ENCODE measurements at places on chromosomes 16 and 17.

DNA sequence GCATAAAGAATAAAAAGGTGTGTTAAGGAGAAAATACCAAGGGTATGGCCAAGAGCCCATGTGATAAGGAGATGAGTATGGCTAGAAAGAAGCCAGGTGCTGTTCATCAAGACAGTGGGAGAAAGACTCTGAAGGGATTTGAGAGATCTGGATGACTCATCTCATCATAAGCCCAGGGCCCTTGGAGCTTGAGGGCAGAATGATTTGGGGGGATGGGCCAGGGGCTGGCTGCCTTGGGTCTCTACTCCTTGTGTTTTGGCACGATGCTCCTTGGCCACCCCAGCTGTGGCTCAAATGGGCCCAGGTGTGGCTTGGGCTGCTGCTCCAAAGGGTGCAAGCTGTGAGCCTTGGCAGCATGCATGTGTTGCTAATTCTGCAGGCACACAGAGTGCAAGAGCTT is 14.5 kb upstream of the TNFRSF13B start:
- DNase-seq, result no peak

DNA sequence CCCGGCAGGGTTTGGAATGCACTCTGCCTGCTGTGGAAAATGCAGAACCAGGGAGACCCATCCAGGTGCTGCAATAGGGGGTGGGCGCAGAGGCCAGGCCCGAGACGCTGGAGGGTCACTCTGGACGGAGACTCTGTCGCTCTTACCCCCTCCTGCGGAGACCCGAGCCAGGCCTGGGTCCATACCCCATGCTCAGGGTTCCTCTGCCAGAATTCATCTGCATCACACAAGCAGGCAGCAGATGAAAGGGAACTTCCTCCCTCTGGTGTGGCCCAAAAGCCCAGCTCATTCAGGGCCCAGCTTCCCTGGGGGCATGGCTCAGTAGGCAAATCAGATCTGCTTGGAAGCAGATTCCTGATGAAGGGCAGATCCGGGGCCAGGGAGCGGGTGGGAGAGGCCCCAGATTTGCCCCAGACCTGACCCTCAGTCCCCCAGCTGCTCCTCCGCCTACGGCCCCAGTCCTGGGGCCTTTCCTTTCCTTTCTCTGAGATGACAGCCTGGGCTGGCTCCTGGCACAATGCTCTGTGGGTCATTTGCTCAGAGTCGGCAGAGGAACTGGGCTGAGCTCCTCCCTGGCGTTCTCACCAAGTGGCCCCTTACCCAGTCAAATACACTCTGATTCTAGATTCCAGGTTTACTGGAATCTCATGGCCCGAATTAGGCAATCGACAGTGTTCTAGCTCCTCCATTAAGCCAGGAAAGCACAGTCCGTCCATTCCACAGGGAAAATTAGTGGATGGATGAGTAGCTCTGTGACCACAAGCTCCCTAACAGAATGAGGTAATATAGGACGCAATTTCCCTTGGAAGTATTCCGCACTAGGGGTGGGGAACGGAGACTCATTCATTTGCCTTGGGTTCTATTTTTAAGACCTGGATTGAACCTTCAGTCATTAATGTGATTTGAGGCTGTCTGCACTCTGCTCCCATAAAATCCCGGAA is 19.1 kb upstream of the RASD1 start:
- DNase-seq, result no peak

DNA sequence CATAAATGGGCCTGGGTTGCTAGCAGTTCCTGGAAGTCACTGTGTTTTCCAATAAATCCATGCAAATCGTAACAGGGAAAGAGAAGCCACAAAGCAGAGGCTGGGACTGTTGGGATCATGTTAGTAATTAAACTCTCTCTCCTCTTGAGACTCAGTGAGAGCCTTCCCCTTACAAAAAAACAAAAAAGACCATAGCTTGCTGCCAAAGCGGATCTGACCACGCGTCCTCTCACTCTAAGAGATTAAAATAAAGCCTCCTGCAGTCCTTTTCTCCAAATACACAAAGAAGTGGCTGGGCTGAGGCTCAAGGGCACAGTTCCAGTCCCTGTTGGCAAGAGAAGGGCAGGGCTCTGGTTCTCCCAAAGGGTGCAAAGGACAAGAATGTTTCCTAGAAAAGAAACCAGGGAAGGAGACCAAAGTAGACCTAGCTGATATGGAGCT is 38.5 kb downstream of the PIGL start:
- no peak for DNase-seq

GRCh38 chr17:59327121-59327980 is 4.1 kb upstream of the YPEL2 start:
- DNase-seq, result no peak

DNA sequence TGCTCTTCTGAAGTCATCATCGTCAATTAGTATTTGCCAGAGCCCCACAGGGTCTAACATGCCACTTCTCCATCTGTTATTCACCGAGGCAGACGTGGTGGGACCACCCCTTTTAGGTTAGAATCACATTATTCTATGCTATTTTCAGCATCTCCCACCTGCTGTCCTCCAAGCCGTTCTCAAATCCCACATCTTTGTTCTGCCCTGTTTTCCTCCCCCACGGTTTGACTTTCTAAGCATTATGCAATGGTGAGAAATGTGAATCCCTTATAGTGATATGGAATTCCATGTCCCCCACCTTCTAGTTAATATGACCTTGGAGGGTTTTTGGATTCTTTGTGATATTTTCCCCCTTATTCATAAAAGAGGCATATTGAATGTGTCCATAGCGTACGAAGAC is 634.1 kb upstream of the RBFOX1 start:
- no peak for DNase-seq

- DNase-seq, result no peak
Observed at GRCh38 chr16:2161911-2162310, 6.3 kb downstream of the TRAF7 start.

DNA sequence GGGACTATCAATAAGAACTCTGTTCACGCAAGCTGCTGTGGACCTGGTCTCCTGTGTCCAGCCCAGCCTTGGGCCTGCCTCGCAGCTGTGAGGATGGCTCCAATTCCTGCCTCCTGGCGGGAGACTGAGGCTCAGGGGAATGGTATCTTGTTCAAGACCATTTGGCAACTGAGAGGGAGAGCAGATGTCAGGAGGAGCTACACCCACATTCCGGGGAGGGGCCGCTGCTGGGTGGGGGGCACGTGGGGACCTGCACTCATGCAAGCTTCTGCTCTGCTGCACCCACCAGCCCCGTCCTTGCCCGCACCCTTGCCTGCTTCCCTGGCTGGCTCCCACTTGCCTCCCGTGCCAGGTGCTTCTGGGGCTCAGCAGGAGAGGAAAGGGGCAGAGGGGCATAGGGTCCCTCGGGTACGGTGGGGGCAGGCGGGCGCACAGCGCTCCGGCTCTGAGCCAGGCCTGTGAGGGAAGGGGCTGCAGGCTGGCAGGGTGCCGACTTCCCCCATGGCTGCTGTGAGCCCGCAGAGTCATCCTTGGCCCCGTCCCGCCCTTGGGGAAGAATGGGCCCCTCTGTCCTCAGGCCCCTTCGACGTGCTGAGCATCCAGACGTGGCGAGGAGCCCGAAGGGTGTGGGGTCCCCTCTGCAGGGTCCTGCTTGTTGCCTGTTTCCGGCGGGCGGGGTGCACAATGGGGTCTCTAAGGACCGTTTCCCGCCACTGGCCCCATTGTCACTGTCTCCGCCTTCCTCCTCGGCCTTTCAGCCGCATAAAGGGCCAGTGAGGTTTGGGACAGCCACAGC is 2.7 kb downstream of the METRN start:
- DNase-seq, result no peak

GRCh38 chr16:80047842-80048241 is 447.3 kb upstream of the MAF start:
- DNase-seq, result no peak

DNA sequence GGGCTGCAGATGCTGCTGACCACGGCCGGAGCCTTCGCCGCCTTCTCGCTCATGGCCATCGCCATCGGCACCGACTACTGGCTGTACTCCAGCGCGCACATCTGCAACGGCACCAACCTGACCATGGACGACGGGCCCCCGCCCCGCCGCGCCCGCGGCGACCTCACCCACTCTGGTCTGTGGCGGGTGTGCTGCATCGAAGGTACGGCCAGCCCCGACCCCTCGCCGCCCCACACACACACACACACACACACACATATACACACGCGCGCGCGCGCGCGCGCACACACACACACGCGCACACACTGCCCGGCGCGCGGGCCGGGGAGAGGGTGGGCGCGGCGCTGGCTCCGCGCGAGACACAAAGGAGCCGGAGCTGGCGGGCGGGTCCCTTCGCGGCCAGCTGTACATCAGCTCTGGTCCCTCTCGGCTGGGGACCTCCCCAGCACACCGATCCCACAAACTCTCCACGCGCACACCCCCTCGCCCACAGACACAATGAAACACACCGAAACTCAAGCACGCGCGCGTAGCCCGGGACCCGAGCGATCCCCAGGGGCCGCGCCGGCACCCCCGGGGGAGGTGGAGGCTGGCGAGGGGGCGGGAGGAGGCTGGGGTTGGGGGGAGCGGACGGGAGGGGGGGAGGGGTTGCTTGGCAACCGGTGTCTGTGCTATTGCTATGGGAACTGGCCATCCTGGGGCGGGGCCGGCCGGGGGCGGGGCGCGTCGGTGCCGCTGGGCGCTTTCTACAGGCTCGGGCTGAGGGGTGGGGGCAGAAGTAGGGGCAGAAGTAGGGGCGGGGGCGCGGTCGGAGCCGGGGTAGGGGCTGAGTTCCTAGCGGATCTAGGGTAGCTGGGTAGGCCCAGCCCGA is 658 bp downstream of the CACNG4 start:
- peak; percentile 9 for DNase-seq

- no peak for DNase-seq
Observed at GRCh38 chr16:31365131-31365865, 10.3 kb downstream of the ITGAX start.

- no peak for DNase-seq
Observed at GRCh38 chr16:17408955-17409441, 61.8 kb downstream of the XYLT1 start.

- DNase-seq, result no peak
Observed at GRCh38 chr16:85328676-85329058, 216.4 kb upstream of the CIBAR2 start.

- DNase-seq, result no peak
Observed at GRCh38 chr17:75326226-75326848, 37.1 kb upstream of the SLC25A19 start.
